Naive B cell (primary cell): ENCODE measurements at places on chromosomes 6 and 20. TPM values are rescaled to one million over a fixed set of nuclear protein-coding genes. Genes with fewer than 3 reads are reported as not detected.

The WFDC5 gene
- not detected for polyA plus RNA-seq

- no peaks in the 10 kb centered on the region for H3K4me1 ChIP-seq
- H3K36me3 ChIP-seq, result no peaks in the 10 kb centered on the region
- no peaks in the 10 kb centered on the region for H3K27me3 ChIP-seq
- no peak overlapping the region for H3K27ac ChIP-seq
These were observed 87.4 kb downstream of the TMEM200A start for GRCh38 chr6:130453230-130453629.

The SLC4A11 gene
- not detected for polyA plus RNA-seq

DNA sequence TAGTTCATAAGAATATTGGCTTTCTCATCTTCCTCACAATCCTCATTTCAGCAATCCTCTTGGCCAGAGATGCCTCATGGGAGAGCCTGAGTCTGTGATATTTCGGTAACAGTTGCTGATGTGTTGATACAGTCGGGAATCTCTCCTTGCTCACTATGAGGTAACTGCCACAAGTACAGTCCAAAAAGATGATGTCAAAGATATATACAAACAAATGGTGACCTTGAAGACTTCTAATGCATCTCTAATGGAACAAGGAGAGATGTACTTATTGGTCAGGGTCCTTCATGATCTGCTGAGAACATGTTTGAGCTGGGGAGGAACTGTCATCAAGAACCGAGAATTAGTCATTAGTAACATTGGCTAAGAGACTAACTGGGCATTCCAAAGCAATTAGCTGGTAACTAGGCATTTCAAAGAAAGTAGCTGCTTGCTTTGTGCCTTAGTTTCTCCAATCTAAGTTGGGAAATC, 56.1 kb downstream of the FILIP1 start:
- no peak for DNase-seq
- H3K27me3 ChIP-seq, result no peaks in the 10 kb centered on the region
- H3K27ac ChIP-seq, result no peak overlapping the region
- H3K4me1 ChIP-seq, result no peaks in the 10 kb centered on the region
- H3K36me3 ChIP-seq, result no peaks in the 10 kb centered on the region

The APOM gene
- 13.2 TPM for polyA plus RNA-seq

The LINC00237 gene
- polyA plus RNA-seq, result not detected

DNA sequence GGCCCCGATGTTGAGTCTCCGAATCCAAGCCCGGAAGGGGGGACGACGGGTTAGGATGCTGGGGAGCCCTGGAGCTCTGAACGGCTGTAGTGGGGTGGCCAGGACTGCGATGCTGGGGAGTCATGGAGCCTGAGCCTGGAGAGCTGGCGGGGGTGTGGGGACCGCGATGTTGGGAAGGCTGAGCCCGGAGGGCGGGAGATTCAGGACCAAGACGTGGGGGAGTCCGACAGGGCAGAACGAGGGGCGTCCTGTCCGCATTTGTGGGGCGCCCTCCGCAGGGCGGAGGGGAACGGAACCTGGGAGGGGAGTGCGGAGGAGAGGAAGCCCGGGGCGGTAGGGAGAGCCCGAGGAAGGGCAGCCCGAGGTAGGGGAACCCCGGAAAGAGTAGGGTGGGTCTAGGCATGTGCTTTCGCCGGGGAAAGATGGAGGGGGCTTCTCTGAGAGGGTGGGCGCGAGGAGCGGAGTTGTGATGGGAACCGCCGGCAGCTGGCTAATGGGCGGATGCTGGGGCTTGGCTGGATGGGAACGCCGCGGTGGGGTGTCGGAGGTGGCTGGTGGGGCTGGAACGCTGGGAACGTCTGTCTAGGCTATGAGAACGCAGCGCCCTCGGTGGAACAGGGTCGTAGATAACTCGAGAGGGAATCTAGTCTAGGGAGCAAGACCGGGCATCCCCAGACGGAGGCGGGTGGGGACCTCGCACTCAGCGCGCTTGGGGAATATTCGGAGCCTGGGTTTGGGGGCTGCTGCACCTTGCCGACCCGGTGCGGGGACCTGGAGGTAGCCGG, 684 bp downstream of the PAQR8 start:
- no peaks in the 10 kb centered on the region for H3K27me3 ChIP-seq
- H3K27ac ChIP-seq, result peak overlapping the region; percentile 99
- no peaks in the 10 kb centered on the region for H3K36me3 ChIP-seq
- DNase-seq, result peak; percentile 49

The CCN6 gene
- 0.15 TPM for polyA plus RNA-seq

DNA sequence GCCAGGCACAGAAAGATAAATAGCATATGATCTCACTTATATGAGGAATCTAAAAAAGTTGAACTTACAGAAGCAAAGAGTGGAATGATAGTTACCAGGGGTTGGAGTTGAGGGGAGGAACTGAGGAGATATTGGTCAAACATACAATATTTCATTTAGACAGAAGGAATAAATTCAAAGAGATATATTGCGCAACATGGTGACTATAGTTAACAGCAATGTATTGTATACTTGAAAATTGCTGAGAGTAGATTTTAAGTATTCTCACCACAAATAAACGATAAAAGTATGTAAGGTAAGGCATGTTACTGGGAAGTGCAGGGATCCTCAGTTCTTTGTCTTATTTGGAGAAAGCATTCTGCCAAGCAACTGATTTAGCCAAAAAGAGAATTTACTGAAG, 171.9 kb downstream of the LMBRD1 start:
- no peak overlapping the region for H3K27ac ChIP-seq
- H3K4me3 ChIP-seq, result no peak overlapping the region
- no peaks in the 10 kb centered on the region for H3K4me1 ChIP-seq
- H3K27me3 ChIP-seq, result peaks cover 9% of the 10 kb centered on the region
- no peak for DNase-seq
